ENCODE measurements at places on chromosomes 12 and 14.

- peak; percentile 31 for DNase-seq
Measured at GRCh38 chr12:84075991-84076390, 836.6 kb downstream of the SLC6A15 start.

DNA sequence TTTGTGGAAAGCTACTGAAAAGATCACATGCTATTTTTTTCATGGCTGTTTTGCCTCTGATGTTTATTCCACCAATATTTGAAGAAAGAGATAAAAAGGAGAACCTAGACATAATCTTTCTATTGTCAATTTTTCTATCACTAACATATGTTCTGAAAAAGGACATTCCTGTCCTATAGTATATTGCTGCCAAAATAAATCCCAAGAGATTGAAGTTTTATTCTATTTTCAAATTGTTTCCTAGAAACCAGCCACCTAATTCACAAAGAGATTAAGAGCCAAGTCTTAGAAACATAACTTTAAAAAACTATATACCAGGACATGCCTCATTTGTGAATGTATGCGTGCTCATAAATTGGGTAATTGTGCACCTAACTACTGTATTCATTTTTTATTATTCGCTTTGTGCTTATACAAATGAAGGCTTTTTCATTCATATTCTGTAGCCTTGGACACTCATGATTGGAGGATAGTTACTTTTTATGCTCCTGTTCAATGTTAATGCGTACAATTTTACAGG, 200.7 kb downstream of the FUT8 start:
- no peak for DNase-seq

DNA sequence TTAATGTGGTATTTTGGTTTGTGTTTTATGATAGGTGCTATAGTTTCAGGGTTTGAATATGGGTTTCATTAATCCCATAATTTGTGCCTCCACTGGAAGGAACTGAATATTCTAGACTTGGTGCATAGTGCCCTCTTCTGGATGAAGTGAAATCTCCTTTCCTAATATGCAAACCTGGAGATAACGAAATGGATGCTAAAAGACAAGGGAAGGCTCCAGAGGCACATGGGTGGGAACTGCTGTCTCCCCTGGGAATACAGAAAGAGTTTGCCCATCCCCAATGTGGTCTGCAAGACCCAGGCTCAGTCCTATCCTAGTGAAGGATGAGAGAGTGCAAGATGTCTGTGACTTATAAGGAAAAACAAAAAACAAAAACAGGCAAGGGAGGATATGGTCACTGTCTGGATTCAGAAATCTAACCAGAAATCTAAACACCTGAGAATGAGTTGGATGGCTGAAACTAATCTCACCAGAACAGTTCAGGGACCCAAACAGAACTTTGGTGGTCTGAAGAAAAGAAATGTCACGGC, 142.3 kb upstream of the TMPO start:
- DNase-seq, result peak; percentile 15

DNA sequence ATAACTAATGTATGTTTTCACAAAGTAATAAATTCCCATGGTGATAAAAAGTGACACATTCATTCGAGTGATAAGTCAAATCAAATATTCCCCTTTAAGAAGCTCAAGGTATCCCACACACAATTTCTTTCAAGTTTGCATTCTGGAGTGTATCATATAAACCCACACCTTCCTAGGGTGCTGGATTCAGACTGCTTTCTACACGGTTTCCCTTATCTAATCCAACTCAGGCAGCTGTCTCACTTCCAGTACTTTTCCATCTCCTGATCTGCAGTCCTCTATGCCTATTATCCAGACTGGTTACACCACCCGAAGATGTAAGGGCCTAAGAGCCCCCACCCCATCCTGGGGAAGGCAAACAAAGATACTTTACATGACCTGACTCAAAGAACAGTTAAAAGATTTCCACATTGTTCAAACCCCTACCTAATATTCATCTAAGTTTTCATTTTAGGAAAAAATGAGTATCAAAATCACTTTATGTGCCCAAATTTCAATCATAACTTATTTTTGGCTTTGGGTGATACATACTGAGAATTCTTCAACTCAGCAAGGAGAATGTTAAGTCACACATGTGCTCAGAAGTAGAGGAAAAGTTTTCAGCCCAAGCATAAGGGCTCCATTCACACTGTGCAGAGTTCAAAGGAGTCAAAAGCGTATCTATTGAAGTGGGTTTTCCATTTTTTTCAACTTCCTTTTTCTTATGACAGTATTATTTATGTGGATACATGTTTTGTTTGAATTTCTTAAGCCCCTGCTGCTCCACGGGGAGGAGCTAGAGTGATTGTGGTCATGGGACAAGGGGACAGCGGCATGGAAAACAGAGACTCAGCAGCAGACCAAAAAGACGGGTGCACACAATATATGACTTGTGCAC, 41.8 kb downstream of the CORO1C start:
- peak; percentile 39 for DNase-seq

- no peak for DNase-seq
Measured at GRCh38 chr14:20782280-20782890, 1.3 kb downstream of the RNASE6 start.

DNA sequence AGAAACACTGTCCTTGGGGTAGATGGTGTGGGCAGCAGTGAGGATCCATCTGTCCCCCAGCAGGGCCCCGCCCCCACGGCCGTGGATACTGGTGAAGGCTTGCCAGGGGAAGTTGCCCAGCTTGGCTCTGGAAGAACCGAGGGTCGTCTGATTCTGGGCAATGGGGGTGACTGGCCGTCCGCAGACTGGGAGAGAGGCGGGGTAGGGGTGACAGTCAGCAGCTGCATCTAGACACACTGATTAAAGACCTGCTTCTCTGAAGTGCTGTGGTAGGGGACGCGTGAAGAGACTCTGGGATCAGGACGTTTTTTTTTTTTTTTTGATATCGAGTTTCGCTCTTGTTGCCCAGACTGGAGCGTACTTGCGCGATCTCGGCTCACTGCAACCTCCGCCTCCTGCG, 4.7 kb upstream of the C1R start:
- DNase-seq, result peak; percentile 32

DNA sequence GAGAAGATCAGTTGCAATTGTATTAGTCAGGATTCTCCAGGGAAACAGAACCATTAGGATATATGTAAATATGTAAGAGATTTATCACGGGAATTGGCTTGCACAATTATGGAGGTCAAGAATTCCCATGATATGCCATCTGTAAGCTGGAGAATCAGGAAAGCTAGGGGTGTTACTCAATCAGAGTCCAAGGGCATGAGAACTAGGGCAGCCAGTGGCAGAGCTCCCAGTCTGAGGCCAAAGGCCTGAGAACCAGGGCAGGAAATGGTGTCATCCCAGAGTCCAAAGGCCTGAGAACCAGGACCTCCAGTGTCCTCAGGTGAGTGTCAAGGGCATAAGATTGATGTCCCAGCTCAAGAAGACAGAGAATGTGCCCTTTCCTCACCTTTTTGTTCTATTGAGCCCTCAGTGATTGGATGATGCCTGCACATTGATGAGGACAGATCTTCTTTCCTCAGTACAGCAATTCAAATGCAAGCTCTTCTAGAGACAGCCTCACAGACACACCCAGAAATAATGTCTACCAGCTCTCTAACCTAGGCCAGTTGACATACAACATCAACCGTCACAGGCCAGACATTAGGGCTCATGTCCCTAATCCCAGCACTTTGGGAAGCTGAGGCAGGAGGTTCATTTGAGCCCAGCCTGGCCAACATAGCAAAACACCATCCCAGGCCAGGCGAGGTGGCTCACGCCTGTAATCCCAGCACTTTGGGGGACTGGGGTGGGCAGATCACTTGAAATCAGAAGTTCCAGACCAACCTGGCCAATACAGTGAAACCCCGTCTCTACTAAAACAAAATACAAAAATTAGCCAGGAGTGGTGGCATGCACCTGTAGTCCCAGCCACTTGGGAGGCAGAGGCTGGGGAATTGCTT, 34.9 kb upstream of the ZNF740 start:
- DNase-seq, result peak; percentile 91

DNA sequence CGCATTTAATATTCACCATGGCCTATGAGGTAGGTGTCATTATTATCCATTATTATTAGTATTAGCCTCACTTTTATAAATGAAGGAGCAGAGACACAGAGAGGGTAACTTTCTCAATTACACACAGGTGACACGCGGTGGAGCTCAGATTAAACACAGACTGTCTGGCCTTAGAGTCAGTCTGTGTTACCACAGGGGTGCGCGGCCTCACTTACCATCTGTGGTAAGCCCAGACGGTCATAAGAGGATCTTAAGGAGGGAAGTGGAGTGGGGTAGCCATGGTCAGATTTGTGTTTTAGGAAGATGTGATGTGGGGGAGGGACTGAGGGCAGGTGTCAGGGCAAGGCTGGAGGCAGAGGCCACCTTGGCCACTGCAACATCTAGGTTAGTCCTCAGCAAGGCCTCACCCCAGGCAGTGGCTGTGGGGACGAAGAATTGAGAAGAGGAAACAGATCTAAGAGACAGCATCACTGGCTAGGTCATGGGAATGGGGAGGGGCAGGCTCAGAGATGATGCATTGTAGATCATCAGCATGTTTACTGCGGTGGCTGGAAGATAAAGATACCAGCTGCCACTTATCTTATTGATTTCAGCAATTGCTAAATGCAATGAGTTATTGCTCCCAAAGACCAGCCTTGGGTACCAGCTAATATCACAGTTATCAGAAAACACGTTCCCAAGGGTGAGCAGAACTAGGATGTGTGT, 67.1 kb downstream of the SERPINA3 start:
- no peak for DNase-seq

GRCh38 chr12:121036810-121037326, 2.2 kb downstream of the OASL start:
- DNase-seq, result peak; percentile 72

DNA sequence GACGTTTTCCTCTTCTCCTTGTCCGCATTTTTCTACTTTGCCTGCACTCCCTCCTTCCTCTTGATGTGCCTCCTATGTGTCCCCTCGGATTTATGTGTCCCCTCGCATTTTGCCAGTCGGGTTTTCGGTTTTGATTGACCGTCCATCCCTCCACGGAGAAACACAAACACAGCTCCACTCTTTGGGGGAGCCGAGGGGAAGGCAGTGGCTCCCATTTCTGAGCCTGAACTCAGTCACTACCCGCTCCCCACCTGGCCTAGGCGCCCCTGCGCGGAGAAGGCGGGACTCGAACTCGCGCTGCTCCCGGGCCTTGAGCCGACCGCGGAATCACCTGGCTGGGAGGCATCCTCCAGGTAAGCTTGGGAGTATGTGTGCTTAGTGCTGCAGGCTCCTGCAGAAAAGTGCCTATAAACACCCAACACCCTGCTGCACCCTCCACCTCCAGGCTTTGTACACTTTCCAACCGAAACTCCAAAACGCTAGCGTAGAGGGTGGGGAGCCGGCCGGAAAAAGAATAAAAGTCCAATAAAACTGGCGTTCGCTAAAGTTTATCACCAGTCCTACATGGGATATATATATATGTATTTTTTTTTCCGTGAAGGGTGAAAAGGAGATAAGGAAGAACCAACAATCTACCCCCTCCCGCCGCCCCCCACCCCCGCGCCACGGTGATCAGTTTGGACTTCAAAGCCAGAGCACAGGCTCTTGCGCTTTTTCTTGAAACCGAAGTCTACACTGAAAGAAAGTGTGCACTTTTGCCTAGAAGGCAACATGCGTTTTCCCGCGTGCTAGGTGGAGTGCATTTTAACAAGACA, 3.3 kb upstream of the CCND2 start:
- DNase-seq, result no peak

Measured in fibroblast of gingiva (primary cell).